ENCODE measurements at places on chromosomes 6 and 20.
A peak's percentile ranks its signal among the peaks of the same experiment; 100 is the strongest.

DNA sequence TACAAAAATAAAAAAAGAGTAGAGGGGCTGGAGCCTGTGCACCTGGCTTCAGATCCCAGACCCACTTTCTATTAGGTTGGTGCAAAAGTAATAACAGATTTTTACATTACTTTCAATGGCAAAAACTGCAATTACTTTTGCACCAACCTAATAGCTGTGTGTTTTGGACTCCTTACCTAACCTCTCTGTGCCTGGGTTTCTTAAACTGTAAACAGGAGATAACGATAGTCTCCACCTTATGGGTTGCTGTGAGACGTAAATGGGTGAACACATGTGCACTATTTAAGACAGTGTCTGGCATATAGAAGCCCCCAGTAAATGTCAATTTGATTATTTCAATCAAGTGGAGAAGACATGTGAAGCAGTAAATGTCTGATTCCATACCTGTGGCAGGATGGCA is 89.7 kb downstream of the TFAP2C start:
- DNase-seq, result no peak

GRCh38 chr6:108902382-108902792 is 54.2 kb downstream of the ARMC2 start:
- DNase-seq, result peak; percentile 39

DNA sequence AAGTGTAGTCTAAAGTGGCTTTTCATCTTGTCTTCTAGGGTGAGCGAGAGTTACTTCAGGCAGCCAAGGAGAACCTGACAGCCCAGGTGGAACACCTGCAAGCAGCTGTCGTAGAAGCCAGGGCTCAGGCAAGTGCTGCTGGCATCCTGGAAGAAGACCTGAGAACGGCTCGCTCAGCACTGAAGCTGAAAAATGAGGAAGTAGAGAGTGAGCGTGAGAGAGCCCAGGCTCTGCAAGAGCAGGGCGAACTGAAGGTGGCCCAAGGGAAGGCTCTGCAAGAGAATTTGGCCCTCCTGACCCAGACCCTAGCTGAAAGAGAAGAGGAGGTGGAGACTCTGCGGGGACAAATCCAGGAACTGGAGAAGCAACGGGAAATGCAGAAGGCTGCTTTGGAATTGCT is 27.1 kb downstream of the C20orf173 start:
- DNase-seq, result no peak

DNA sequence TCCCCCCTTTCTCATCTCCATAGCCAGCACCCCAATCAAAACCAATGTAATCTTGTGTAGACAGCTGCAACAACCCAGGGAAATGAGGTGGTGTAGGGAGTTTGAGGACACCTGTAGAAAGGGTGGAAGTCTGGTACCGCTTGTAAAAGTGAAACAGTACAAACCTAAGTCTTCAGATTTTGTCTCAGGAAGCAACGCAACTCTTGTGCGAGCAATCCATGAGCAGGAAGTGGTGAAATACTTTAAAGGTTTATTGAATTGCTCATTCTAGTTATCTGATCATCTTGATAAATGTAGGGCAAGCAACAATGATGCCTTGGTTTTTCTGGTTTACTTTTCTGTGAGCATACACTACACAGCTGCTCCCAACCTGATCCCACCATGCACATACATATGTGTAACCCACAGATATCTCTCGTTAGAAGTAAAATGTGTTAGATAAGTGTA is 71.1 kb upstream of the THEMIS start:
- DNase-seq, result peak; percentile 80

DNA sequence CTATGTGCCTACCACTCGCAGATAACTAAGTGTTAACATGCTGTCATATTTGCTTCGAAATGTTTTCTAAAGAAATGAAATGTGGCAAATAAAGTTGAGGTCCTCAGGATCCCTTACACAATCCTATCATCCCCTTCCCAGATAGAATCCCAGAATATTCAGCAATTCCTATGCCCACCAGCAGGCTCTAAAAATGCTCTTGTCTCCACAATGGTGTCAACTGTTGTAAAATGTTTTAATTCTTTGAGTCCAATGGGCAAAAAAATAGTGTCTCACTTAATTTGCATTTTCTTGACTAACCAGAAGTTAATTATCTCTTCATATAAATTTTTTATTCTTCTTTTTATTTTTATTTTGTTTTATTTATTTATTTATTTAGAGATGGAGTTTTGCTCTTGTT is 103.9 kb upstream of the MAP7 start:
- DNase-seq, result no peak

DNA sequence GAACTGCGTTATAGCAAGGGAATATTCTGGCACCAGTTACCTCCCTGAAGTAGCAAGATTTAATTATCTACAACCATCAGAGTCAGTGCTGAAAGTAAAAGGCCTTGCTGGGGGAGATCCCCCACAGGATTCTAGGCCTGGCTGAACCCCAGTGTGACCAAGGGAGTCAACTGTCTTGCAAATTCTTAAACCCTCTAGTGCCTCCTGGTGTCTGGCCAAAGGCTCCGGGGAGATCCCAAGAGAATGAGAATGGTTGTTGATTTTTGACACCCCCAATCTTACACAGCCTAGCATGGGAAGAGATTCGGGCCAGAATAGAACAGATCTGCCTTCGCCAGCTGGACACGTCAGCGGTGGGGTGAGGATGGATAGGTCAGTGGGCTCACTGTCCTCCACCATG is 179.4 kb downstream of the ERMARD start:
- DNase-seq, result no peak

GRCh38 chr20:58742668-58743566 is 50.3 kb downstream of the NPEPL1 start:
- no peak for DNase-seq

- DNase-seq, result peak; percentile 13
These were observed 26.0 kb downstream of the HTR1E start for GRCh38 chr6:86963352-86963751.

GRCh38 chr6:62283796-62284411 is 2.1 kb downstream of the KHDRBS2 start:
- DNase-seq, result peak; percentile 12

DNA sequence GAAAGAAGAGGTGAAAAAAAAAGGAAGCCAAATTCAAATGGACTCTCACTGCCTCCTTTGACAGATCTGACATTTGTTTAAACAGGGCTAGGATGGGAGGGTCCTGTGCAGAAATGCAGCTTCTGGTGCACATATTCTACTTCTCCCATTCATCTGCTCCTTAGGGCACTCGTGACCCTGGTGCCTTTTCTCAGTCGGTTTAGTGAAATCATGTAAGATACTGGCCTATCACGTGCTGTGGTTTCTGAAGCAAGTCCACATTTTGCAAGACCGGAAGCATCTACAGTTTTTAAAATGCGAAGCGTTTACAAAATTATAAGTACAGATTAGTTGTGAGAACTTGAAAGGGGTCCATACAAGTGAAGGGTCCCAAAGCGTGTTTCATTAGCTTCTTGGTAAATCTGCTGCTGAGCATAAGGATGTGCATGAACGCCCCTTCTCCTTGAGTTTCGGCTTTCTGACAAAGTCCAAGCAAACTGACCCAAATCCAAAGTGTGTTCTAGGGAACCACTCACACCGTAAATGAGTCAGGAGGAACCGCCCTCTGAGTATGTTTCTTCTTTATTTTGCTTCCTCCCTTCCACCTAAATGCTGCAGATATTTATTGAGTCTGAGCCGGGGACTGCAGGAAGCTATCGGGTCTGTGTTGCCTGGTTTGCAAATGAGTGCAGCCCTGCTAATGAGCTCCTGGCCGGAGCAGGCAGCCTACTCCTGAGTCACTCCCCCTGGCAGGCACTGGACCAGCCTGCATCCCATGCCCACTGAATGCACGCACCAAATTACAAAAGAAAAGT is 323.8 kb upstream of the JARID2 start:
- no peak for DNase-seq

GRCh38 chr6:52176550-52176949 is 9.6 kb upstream of the IL17A start:
- DNase-seq, result no peak

DNA sequence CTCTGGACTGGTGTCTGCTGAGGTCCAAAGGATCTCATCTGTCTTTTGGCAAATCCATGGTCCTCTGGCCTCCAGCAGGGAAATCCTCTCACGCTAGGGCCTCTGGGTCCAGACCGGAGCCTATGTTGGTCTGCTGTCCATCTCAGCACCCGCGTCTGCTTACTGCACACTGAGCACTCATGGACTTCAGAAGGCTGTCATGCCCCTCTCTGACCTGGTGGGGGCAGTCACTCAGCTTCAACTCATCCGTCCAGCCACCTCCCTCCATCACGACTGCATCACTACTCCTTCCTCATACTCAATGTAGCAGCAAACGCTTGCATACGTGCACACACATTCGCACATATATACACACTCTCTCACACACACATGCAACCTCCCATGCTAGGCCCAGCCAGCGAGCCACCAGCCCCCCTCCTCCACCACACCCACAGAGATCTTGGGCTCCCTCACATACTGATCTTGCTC is 33.3 kb downstream of the GABRR2 start:
- DNase-seq, result peak; percentile 28

- DNase-seq, result peak; percentile 32
These were observed 597.9 kb downstream of the EPM2A start for GRCh38 chr6:145137425-145137824.

GRCh38 chr6:139262519-139263300 is 29.1 kb downstream of the TXLNB start:
- no peak for DNase-seq

- peak; percentile 7 for DNase-seq
These were observed 24.7 kb downstream of the WDR27 start for GRCh38 chr6:169677096-169677495.

GRCh38 chr20:58892932-58893224 is 40.4 kb downstream of the GNAS start:
- DNase-seq, result no peak

- DNase-seq, result peak; percentile 25
These were observed 25.0 kb downstream of the FOXP4 start for GRCh38 chr6:41571021-41571780.

DNA sequence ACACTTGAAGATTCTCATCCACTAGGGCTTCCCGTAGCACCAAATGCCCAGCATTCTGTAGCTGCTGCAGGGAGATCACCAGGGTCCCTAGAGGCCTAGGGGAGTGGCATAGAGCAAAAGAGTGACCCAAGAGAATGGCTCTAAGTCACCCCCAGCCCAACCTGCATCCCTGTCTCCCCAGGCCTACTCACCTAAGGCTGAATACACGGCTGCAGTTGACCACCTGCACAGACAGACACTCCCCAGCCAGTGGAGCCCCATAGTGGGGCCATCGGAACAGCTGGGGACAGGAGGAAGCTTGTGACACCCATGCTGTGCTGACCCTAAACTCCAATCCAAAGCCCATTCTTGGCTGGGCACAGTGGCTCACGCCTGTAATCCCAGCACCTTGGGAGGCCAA is 9.5 kb upstream of the SPAG4 start:
- DNase-seq, result no peak

DNA sequence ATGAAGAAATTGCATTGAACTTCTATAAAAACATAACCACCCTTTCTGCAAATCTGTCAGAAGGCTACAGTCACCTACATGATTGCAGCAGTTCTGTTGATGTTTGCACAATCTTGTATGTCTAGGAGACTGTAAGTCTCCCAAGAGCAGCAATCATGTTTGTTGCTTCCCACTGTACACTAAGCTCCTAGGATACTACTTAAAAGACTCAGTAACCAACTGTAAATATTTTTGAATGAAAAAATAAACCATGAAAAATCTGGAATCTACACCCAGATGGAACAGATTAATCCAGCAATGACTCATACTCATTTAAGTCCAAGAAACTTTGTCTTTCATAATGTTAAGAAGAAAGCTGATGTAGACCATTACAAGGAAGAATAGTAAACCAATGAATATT is 168.5 kb upstream of the ATXN1 start:
- peak; percentile 74 for DNase-seq

GRCh38 chr6:159107451-159108260 is 61.5 kb upstream of the FNDC1 start:
- DNase-seq, result no peak

GRCh38 chr20:9617940-9618339 is 103.5 kb downstream of the LAMP5 start:
- peak; percentile 60 for DNase-seq

DNA sequence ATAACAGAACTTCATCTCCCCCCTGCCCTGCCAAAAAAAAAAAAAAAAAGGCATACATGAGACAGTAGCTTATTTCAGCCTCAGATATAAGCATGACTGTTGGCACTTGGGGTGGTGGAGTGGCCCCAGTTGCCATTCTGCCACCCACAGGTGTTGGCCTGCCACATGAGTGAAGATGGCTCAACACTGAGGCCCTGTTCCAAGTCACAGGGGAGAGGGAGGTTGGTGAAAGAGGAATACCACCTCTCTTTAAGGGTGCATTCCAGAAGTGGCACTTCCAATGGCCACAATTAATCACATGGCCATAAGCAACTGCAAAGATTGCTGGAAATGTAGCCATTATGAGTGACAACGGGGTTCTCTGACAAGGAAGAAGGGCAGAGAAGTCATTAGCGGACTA is 61.9 kb upstream of the JARID2 start:
- no peak for DNase-seq

DNA sequence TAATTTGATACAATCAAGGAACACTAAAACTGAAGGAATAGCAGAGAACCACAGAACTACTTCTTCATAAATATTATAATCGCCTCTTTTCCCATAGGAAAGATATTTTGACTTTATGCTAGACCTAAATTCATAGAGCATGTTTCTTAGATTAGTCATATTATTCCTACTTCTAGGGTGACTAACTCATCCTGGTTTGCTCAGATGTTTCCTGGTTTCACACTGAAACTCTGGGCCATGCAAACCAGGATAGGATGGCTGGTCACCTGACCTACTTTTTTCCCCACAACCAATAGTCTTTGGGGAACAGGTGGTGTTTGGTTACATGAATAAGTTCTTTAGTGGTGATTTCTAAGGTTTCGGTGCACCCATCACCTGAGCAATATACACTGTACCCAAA is 42.8 kb downstream of the MMS22L start:
- peak; percentile 87 for DNase-seq

GRCh38 chr6:157741948-157742556 is 81.0 kb upstream of the SNX9 start:
- no peak for DNase-seq

DNA sequence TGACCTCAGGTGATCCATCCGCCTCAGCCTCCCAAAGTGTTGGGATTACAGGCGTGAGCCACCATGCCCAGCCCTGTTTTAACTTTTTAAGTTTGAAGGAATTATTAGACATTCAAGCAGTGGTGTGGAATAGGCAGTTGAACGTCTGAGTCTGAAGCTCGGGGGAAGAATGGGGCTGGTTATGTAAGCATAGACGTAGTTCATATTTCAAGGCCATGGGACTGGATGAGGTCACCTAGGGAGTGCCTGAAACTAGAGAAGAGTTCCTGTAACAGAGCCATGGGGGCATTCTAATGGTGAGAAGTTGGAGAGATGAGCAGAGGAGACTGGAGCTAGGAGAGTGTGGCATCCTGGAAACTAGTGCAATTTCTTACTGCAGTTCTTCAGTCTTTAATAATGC is 6.4 kb downstream of the CDKAL1 start:
- DNase-seq, result no peak

Measured in fibroblast of skin of back (primary cell).